NCI-H1048 (cell line): ENCODE measurements at places on chromosomes 7 and 10.

- no peak for DNase-seq
These were observed 141.3 kb downstream of the EPC1 start for GRCh38 chr10:32205670-32206069.

DNA sequence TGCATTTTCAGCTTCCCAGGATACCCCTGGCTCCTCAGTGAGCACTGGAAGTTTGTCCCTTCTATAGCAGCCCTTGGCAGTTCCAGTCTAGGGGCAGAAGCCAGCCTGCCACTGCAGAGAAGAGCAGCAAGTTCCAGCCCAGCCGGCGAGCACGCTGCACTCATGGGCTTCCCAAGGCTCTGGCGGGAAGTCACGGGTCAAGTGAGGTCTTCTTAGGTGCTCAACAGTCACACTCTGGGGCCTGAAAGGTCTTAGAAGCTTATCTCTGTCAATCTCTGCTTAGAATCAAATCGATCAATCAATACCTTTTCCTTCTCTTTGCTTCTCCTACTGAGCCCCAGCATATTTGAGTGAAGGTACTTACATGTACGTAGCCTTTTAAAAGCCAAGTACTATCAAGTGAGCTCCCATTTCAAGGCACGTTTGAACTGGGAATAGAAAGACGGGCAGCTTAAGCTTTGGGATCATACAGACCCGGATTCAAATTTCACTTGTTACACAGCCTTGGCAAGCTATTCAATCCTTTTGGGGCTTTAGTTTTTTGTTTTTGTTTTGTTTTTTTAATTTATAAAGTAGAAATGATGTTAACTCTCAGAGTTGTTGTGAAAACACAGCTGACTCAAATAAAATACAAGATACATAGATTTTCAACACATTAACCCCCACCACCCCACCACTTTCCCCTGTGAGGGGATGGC is 152.6 kb upstream of the KLF14 start:
- DNase-seq = no peak

DNA sequence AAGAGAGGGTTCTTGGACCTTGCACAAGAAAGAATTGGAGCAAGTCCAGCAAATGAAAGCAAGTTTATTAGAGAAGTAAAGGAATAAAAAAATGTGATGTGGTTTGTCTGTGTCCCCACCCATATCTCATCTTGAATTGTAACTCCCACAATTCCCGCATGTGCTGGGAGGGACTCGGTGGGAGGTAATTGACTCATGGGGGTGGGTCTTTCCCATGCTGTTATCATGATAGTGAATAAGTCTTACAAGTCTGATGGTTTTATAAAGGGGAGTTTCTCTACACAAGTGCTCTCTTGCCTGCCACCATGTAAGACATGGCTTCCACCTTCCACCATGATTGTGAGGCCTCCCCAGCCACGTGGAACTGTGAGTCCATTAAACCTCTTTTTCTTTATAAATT is 39.2 kb upstream of the FZD9 start:
- DNase-seq = no peak

DNA sequence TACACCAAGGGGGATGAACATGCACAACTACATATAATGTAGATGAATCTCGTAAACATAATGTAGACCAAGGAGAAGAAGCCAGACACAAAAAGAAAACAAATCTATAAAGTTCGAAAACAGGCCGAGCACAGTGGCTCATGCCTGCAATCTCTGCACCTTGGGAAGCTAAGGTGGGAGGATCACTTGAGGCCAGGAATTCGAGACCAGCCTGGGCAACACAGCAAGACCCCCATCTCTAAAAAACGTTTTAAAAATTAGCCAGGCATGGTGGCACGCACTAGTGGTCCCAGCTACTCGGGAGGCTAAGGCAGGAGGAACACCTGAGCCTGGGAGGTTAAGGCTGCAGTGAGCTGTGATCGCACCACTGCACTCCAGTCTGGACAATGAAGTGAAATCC is 68.5 kb downstream of the GLI3 start:
- DNase-seq = no peak
